ENCODE measurements at places on chromosomes 5 and 9.

DNA sequence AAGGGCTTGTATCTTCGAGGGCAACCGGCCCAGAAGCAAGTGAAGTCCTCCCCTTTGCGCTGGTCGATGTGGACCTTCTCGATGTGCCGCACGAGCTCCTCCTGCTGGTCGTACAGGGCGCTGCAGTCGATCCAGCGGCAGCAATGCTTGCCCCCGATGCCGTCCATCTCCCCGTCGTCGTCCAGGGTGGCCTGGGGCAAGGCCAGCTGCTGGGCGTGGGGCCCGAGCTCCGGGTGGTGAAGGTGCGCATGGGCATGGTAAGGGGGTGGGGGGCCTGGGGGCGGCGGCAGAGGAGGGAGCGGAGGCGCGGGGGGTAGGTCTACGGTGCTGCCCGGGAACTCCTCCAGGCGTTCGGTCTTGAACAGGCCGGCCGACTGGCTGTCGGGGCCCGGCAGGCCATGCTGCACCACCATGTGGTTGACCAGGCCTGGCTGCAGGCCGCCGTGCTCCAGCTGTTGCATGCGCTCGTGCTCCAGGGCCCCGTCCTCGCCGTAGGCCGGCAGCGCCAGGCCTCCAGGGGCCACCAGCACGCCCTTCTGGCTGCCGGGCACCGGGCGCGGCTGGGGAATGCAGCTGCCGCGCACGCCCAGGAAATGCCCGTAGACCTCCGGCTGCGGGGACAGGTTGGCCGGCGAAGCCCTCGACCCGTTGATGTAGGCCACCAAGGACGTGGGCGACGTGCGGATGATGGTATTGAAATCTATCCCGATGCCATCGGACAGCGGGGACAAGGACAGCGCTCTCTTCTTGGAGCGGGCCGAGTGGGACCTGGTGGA lies 181.8 kb downstream of the GLIS3 start:
- DNase-seq: no peak

GRCh38 chr5:71873191-71873591 lies 154.1 kb downstream of the CARTPT start:
- no peak for DNase-seq

GRCh38 chr5:82396871-82397514 lies 118.8 kb upstream of the RPS23 start:
- DNase-seq: peak; percentile 41

- DNase-seq: no peak
Observed at GRCh38 chr5:150137997-150138396, 17.6 kb downstream of the PDGFRB start.

GRCh38 chr5:1026700-1027621 lies 18.4 kb downstream of the NKD2 start:
- DNase-seq: no peak

DNA sequence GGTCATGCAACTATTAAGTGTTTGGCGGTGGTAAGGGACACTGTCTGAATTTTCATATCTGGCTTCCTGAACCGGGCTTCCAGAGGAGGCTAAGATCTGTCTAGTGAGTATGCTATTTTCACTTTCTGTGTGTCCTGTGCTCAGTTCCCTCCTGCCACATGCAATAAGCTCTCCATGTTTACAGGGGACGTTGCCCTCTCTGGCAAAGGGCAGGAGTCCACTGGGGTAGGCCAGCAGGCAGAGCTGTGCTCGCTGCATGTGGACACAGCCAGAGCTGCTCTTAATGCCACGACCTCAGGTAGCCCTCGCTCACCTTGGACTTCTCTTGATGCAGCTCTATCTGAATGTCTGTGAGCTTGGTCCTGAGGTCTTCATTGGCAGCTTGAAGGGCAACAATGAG lies 111.2 kb downstream of the JAKMIP2 start:
- no peak for DNase-seq

- DNase-seq: no peak
Observed at GRCh38 chr9:129624168-129624759, 1.7 kb upstream of the NTMT1 start.

- peak; percentile 26 for DNase-seq
Observed at GRCh38 chr5:36743891-36744772, 132.4 kb upstream of the NIPBL start.

DNA sequence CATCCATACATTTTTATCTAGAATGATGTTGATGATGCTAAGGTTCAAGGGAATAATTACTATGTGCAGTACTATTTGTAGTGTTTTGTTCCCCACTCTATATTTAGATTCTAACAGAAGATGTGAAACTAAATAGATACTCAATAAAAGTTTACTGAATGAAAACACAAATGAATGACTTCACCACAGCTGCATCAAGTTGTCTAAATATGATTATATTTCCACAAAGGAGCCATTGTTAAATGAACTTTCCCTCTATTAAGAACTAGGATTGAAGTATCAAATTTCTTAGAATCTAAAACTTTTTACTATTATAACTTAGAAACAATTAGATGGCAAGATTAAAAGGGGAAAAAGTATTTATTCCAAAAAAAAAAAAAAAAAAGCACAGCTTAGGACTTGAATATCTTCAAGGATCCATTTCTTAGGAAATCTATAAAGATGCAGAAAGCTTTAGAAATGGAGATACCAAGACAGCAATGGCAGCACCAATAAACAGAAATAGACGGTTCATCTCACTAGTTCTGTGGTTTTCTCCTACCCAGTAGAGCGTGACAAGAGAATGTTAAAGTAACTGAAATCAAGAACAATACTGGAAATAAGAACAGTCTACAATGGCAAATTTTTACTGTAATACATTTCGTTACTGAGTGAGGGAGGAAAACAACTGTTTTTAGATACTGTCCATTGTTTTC lies 347.6 kb downstream of the EBF1 start:
- DNase-seq: no peak

GRCh38 chr9:126688617-126689016 lies 74.9 kb downstream of the LMX1B start:
- DNase-seq: no peak

GRCh38 chr5:50990296-50990924 lies 324.0 kb downstream of the PARP8 start:
- no peak for DNase-seq

All from GOT3 (cell line).